Hepatic stellate cell (primary cell): ENCODE measurements at places on chromosomes 16 and 17.
A peak's percentile ranks its signal among the peaks of the same experiment; 100 is the strongest.

GRCh38 chr17:77540531-77540930 lies 399.8 kb downstream of the SEC14L1 start:
- DNase-seq: no peak

- no peak for DNase-seq
These were observed 64.8 kb downstream of the TUBD1 start for GRCh38 chr17:59827721-59828477.

GRCh38 chr17:64005734-64006167 lies 7.6 kb downstream of the PRR29 start:
- no peak for DNase-seq

- DNase-seq: peak; percentile 51
These were observed 46.4 kb downstream of the MYH11 start for GRCh38 chr16:15810411-15810810.

DNA sequence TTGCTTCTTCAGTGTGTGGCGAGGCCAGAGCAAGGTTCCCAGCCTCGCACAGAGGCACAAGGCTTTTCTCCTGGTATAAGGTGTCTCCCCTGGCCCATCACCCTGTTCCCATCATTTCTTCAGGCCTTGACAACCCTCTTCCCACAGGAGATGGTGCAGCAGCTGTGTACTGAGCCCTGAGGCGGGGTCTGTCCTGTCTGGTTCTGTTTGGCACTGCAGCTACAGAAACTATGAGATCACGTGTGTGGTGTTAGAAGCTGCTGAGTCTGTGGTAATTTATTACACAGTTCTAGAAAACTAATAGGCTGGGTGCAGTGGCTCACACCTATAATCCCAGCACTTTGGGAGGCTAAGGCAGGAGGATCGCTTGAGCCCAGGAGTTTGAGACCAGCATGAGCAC lies 7.2 kb downstream of the PLA2G15 start:
- DNase-seq: no peak
